C1 segment of cervical spinal cord (tissue), 14 donors: ENCODE measurements at places on chromosomes 7 and 10.

DNA sequence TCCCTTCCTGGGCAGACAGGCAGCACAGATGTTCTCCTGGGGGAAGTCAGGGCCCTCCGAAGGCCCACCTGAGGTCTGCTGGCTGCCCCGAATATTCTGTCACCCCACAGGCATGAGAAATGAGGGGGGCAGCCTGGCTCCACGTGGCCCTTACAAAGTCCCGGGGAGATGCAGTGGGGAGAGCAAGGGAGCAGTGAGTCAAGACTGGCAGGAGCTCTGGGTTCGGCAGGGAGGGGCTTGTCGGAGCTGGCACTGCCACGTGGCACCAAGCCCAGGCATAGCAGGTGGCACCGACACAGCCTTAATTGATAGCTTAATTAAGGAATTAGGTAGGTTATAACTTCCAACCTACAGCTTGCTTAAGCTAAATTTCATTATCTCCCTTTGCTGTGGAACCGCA, 163.9 kb downstream of the USP6NL start:
- DNase-seq, result no peak

DNA sequence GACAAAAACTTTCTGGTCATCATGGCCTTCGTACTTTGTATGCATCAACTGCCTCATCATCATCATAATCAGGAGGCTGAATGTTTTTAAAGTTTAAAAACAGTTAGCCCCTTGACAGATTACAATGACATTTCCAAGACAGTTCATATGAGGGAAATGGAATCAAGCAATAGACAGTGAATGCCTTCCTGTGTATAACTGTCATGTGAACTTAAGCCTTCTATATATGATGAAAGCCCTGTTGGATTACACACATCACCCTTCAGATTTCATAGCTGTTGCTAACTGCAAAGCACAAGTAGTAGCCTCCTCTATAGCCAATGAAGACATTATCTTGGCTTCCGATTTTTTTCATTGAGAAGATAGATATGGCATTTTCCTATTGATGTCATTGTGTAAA, 154.0 kb downstream of the PLXDC2 start:
- DNase-seq, result no peak

DNA sequence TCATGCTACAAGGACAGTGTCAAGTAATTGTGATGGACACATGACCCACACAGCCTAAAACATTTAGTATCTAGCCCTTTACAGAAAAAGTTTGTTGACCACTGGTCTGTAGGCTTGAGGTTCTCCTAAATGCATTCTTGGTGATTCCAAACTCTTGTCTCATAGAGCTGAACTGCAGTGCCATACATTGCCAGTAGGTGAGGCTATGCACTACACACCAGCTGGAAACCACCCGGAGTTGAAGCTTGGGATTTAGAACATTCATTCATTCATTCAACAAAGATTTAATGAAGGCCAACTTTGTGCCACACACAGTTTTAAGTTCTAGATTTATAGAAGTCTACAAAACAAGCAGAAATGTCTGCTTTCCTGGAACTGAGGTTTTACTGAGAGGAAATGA, 77.3 kb upstream of the TCF7L2 start:
- no peak for DNase-seq

- no peak for DNase-seq
Measured at GRCh38 chr10:71135236-71135635, 77.1 kb upstream of the UNC5B start.

DNA sequence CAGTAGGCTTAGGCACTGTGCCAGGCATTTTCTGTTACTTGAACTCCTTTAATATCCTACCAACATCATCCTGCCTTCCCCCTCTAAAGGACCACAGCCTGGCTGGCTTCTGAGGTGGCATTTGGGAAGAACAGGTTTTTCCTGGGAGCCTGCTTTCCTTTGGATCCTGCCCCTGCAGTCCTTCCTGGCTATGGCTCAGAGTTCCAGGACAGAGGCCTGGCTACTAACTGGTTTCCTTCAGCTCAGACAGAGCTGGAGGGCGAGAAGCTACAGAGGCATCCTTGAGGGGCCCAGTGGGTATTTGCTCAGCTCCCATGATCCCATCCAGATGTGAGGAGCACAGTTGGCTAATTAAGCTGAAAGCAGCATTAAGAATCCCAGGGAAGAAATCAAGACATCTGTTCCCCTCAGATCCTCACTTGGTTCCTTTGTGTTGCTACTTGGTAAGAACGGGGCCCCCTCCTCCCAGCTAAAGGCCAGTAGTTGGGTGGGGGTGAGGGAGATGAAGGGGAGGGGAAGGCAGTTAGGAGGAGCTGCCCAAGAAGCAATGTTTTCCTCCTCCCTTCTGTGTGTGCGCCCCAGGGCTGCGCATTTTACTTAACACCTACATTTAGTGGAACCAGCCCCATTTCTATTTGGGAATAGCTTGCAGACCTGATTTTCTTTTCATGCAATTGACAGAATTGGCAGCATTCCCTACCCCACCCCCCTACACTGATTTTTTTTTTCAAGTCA, 142.6 kb upstream of the SORCS3 start:
- no peak for DNase-seq

DNA sequence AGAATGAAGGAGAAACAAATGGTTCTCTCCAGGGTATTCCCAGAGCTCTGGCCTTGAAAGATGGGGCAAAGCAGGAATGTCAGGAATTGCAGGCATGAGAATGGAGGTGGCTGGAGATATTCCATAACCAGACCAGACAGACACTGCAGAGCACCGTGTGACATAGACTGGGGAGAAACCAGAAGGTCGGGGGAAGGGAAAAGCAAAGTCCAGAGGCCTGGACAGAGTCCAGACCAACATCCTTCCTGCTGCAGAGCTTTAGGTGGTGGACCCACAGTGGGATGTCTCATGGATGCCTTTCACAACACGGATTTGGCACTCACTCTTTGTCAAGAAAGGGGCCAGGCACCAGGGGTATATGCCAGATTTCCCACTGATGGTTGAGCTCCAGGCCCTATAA, 177.2 kb upstream of the INHBA start:
- no peak for DNase-seq

GRCh38 chr7:158194365-158194900, 393.2 kb downstream of the PTPRN2 start:
- DNase-seq, result no peak

GRCh38 chr7:47454069-47454973, 127.6 kb downstream of the TNS3 start:
- no peak for DNase-seq

DNA sequence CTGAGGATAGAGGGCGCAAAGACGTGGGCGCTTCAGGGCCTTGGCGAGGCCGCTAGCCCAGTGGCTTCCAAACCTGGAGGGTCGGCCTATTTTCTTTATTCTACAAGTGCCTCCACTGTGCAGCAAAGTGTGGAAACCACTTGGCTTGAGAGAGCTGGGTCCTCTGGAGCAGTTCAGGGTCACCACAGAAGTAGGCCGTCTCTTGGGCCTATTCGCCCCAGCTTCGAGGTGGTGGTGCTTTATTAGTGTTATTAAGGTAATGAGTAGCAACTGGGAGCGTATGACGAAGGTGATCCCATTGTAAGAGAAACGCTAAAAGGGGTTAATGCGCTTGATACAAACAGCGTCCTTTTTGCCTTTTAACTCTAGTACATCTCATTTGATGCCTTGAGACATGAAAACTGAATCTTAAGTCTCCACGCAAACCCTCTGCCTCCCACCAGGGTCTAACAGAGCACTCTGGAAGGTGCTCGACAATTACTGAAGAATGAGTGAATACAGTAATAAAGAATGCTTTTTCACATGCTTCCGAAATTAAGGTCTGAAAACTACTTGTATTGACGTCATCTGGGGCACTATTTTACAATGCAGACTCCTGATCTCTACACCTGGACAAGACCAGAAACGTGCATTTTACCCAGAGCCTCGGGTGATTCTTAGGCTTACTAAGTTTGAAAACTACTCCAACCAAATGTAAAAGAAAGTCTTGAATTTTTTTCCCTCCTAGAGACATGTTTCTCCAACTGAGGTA, 647 bp upstream of the GSAP start:
- DNase-seq, result no peak
